ENCODE measurements at places on chromosomes 5 and 9.

DNA sequence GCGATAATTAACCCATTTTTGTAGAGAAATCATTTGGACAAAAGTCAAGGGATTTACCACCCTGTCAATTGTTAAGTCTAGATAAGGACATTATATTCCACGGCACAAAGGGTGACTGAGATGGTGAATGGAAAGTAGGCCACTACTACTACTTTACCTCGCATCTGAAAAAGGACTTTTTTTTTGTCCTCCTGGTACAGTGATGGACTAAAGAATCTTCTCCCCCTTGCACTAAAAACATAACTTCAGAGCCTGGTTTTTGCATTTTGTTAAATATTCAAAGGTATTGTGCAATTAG lies 147.5 kb downstream of the EBF1 start:
- DNase-seq = no peak

DNA sequence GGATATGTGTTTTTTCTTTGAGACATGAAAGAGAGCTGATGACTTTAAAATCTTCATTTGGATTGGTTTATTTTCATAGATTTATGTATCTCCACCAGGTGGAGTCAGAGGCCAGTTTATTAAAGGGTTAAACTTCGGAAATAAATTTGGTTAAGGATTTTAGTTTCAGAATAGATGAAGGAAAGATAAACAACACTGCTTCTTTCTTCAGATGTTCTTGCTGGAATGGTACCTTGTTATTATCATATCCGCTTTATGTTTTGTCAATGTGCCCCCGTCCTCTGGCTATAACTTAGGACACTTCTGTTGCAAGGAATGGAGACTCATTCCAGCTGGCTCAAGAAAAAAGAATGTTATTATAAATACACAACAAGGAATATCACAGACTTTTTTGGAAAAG lies 81.2 kb downstream of the ALDH1A1 start:
- DNase-seq = no peak

- DNase-seq = no peak
Measured at GRCh38 chr5:170761048-170761707, 22.3 kb upstream of the GABRP start.

DNA sequence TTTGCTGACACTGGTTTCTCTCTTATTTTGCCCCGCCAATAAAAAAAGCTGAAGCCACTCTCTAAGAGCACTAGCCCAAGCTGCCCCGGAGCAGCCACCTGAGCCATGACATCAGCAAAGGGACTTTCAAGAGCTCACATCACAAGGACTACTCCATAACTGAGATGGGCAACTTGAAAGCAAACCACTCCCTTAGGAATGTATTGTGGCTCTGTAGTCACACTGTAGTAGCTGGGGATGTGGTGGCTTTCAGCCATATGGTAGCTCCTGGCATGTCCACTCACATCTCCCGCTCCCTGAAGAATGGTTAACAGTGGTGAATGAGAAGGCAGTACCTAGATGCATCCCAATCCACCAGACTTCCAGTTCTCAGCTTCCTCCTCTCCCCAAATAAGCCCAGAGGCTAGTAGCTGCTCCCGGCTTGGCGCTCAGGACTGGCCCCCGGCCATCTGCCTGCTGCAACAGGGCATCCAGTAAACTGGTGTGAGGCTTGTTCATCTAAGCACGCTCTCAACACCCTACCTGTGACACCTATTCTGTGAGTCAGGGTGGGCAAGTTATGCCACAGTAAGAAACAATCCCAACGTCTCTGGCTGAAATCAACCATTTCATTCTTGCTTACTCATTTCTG lies 63.7 kb downstream of the S1PR3 start:
- no peak for DNase-seq

DNA sequence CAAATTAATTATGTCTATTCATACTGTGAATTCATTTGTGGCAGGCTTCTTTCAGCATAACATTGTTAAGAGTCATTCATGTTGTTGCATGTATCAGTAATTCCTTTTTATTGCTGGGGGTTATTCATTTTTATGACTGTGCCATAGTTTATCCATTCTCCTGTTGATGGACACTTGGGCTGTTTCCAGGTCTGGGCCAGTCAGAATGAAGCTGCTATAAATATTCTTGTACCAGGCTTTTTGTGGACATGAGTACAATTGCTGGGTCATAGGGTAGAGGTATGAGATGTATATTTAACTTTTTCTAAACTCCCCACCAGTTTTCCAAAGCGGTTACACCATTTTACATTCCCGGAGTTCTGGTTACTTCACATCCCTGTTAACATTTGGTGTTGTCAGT lies 13.6 kb downstream of the PRPF4 start:
- no peak for DNase-seq

DNA sequence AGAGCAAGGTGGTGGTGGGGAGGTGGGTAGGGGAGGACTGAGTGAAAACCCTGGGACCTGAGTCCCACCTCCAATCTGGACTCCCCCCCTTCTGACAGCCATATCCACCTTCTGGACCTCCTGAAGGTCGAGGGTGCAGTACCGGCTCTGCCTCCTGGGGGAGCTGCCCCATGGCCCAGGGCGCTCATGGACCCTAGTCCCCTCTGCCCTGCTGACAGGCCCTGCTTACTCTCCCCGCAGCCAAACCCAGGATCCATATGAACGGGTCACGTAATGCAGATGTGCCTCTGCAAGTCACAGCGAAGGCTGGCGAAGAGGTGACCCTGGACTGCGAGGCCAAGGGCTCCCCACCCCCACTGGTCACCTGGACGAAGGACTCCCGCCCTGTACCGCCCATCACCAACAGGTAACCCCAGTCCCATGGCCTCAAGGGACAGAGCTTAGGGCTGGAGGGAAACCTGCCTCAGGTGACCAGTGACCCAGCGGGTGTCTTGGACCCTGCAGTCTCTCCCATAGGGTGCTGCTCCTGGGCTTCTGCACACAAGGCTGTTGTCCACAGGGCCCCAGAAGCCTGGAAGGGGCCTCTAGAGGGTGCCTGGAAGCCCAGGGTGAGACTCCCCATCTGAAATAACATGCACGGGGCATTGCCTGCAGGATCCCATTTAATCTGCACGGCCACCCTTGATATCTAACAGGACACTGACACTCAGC lies 61.7 kb downstream of the HMCN2 start:
- no peak for DNase-seq

- DNase-seq = no peak
Measured at GRCh38 chr5:10133830-10134229, 115.9 kb downstream of the ATPSCKMT start.

Data from stimulated activated CD8-positive, alpha-beta memory T cell treated with anti-CD3 and anti-CD28 coated beads, Interleukin-12 subunit alpha, Interleukin-12 subunit beta, amount 100 ng/mL, for 1 hour (primary cell).